Smooth muscle cell of the brain vasculature (primary cell): ENCODE measurements at places on chromosomes 3 and 15.

DNA sequence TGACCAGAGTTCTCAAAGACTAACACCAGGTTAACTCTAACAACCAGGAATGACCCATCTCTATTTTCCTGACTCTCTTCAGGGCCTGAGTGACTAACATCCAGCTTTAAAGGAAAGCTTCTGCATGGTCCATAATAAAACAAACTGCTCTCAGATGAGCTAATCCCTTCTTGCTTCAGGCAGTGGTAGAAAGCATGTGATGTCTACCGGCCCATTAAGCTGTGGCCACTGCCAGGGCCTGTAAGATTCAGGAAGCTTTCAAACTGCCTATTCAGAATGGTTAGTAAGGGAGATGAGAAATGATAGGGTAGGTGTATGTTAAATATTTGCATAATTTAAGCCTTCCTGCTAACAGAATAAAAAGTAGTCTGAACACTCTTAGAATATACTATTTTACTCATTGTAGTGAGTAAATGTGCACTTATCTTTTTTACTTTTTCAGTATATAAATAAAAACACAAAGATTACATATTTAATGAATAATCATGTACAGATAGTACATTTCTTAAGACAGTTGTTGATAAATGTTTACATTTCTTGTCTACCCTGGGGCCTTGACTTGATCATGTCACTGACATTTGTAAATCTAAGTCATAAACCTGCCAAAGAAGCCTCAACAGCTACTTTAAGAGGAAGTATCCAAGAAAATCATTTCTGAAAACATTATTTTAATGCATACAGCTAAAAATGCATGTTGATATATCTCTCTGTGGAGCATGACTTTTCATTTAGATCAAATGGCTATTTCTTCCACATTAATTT, 222.0 kb downstream of the MCTP2 start:
- no peak for DNase-seq

GRCh38 chr3:13927295-13927694, 47.4 kb upstream of the WNT7A start:
- DNase-seq = no peak

- DNase-seq = no peak
Observed at GRCh38 chr3:22893644-22894325, 309.3 kb upstream of the UBE2E2 start.

DNA sequence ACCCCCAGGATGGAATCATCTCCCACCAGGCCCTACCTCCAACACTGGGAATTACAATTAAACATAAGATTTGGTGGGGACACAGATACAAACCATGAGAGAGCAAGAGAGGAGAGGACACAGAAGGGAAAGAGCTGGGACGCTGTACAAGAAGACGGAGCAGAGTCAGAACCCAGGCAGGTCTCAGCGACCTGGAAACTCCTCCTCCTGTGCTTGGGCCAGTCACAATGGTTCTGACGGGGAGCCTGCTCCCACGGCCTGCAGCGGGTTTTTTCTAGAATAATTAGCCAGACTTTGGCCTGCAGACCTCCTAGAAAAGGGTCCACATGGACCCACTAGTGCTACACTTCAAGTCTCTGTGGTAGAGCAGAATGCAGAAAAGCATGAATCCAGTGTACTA, 5.6 kb downstream of the SLC12A8 start:
- DNase-seq = no peak

DNA sequence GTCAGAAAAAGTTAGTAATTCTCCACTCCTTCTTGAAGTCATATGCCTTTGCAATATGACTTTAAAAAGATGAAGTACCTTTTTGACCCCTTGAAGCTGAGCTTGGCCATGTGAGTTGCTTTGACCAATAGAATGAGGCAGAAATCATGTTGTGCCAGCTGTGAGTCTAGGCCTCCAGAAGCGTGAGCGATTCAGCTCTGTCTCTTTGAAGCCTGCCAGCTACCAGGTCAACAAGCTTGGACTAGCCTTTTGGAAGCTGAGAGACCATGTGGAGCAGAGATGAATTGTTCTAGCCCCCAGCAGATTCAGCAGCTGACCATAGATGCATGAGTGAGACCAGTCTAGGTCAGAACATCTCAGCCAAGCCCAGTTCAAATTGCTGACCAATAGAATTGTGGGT, 69.8 kb upstream of the EOMES start:
- no peak for DNase-seq

DNA sequence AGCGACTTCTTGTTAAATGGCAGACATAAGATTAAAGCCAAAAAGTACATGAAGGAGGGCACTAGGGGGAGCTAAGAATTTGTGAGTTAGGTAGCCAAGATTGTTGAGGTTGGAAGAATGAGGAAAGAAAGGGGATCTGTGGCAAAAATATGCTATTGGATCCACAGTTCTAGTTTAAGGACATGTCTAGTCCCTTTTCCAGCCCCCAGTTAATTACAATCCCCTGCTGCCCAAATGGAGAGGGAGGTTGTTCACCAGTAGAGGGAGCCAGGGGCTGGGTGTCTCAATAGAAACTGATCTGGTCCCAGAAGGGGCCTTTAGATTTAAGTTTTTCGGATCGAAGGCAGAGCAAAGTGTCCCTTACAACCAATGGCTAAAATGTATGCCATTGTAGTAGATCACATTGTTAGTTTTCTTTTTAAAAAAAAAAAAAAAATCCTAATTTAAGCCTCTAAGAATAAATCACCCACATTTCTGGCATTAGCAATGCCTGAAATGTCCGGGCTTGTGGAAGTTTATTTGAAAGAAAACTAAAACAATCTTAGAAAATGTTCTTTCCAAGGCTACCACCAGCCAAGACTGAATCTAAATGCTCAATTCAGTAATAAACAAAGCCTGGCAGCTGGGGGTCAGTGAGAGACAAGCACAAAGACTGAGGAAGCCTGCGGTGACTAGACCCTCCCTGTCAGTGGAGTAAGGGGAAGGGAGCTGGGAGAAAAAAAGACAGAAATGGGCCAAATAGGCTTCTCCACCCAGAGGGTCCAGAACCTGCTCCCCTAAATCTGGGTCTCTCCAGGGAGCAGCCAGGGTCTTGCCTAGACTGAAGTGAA, 7.1 kb downstream of the COL8A1 start:
- no peak for DNase-seq

- no peak for DNase-seq
Observed at GRCh38 chr15:97962263-97962662, 1.8 kb downstream of the ARRDC4 start.

- DNase-seq = no peak
Observed at GRCh38 chr3:64977308-64978100, 289.7 kb upstream of the ADAMTS9 start.

GRCh38 chr15:32685576-32685975, 32.2 kb upstream of the GREM1 start:
- no peak for DNase-seq

- no peak for DNase-seq
Observed at GRCh38 chr3:168220556-168220955, 124.8 kb upstream of the GOLIM4 start.

DNA sequence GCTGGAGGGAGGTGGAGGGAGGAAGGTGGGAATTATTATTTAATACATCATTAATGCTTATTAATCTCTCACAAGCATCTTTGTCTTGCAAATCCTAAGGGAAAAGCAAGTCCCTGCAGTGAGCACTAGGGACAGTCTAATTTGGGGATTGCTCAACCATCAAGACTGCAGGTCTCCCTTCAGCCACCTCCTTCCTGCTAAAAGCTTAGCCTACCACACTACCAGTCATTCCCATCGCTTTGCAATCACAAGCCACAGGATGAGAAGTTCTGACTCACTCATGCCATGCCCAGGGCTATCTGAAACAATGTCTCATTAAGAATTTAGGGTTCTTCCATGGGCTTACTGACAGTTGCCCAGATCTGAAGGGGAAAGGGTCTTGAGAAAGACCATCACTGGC, 51.0 kb upstream of the EIF1B start:
- DNase-seq = no peak

GRCh38 chr15:77553257-77553656, 79.5 kb downstream of the LINGO1 start:
- no peak for DNase-seq

GRCh38 chr3:89679686-89680085, 572.3 kb downstream of the EPHA3 start:
- DNase-seq = no peak

GRCh38 chr15:58545307-58546065, 113.7 kb downstream of the LIPC start:
- DNase-seq = no peak

- DNase-seq = no peak
Observed at GRCh38 chr3:19202754-19203153, 54.4 kb downstream of the KCNH8 start.

DNA sequence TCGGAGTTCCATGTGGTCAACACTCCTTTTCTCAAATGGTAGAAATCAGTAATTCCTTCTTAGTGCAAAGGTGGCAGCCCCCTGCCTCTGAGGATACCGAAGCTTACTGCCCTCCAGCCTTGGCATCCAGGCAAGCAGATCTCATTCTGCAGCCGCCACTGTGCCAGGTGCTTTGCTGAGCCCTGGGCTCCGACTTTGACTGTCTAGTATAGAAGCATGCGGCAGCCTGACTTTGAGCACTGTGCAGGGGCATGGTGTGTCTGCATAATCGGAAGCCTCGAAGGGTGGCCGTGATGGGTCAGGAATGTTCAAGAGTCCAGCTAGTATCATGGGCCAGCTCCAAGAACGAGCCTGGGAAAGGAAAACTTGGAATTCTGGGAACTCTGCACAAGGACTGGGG, 39.7 kb downstream of the ABTB1 start:
- DNase-seq = no peak

GRCh38 chr3:42684632-42685362, 540 bp upstream of the KLHL40 start:
- no peak for DNase-seq

GRCh38 chr15:63240109-63240508, 37.3 kb upstream of the APH1B start:
- no peak for DNase-seq

DNA sequence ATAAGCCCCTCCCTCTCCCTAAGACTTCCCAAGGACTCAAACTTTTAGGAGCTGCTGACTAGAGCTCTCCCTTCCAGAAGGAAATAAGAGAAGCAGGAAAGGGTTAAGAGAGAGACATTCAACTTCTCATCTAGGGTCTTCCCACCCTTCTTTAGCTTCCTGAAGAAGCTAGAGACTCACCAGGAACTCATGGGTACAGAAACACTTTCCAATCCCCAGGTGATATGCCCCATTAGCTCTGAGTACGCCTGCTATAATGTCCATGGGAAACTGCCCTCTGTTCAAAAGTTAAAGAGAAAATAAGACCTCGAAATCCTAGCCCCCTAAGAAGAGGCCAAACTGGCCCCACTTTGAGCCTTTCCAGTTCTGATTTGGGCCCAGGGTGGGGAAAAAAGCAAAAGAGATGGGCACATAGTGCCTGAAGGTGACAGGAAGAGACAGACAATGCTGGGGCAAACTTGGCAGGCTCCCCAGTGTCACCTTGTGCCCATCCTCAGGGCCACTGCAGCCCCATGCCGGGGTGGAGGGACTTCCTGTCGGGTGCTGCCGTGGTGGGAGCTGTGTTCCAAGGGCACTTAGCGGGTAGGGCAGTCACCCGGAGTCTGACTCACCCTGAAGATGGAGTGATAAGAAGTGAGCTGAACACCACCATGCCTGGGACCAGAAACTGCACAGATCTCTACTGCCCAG, 29.5 kb downstream of the CCDC12 start:
- no peak for DNase-seq

DNA sequence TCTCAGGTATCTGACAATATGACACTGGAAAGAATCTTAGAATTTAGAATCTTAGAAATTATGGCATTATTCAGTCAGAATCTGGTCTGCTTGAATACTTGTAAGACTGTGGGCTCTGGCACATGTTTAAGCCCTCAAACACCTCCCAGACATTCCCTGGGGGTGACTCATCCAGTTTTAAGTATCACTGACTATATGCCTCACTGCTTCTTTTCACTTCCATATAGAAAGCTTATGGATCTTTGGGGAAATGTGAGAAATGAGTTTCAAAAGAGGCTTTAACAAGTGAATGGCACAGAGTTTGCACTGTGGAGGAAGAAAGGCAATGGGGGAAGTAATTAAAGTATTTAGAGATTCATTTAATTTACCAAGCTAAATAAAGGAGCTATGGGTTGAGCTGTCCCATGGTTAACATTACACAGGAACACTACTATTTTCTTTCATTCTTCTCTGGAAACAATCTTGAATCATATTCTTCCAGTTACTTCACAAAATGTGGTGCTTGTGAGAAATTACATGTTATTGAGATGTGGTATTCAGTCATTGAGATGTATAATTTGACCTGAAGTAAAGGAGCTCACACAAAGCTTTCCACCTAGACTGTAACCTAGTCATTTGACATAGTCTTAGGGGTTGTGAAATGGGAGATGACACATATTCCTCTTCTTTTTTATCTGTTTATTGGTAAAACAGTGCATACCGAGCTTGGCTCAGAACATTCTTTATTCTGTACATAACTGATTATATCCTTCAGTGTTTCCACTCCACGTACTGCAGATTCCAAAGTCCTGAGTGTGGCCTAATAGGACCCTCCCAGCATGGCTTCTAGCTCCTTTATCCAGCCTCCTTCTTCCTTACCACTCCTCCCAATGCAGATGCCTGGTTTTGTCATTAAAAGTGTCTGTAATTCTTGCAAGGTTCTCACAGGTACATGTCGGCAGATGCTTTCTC, 544.6 kb upstream of the NECTIN3 start:
- peak; percentile 54 for DNase-seq

GRCh38 chr3:53579636-53580035, 85.2 kb downstream of the CACNA1D start:
- DNase-seq = no peak

DNA sequence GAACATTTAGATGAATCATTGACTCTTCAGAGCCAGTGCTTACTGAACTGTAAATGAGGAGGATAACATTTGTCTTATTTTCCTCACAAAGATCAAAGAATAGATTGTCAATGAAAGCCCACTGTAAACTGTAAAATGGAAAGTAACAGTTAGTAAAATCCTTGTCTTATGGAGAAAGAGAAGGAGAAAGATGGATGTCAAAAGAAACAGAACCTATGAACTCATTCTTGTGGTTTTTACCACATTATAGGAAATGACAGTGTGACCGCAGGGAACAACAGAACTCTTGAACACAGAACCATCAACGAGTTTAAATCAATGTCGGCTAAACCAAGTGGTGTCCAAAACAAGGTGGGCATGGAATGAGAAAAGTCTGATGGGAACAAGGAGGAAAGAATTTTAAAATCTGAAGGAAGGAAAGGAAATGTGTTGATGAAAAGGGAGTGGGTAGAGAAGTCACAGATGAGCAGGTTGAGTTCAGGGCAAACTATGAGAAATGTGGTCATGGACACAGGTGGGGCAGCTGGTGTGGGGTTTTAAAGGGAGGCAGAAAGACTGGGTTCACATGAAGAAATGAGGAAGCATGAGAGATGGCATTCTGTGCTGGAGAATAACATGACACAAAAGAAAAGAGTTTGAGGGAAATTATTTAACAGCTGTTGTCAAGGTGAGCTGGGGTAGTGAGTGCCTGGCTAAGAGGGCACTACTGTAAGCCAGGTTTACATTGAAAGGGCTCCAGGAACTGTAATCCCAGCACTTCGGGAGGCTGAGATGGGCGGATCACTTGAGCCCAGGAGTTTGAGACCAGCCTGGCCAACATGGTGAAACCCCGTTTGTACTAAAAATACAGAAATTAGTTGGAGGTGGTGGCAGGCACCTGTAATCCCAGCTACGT, 42.4 kb upstream of the ETV5 start:
- no peak for DNase-seq
